Astrocyte of the spinal cord (primary cell): ENCODE measurements at places on chromosomes 12 and 14.

- no peak for DNase-seq
These were observed 117.1 kb upstream of the FRMD6 start for GRCh38 chr14:51534610-51535011.

DNA sequence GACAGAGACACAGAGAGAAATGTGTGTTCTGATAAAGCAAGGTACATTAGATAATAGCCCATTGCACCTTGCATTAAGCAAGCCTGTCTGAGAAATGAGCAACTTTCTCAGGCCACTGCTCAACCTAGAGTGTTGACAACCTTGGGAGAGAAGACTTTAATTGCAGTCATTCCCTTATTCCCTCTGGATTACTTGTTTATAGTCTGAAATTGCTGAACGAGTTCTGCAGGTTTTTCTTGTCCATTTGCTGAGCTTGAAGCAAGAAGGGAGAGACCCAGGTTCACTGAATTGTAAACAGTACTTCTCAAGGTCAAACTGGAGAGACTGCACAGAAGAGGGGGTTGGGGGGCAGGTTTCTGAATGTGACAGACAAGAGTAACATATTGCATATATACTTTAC is 159.4 kb upstream of the PLEKHG7 start:
- no peak for DNase-seq

DNA sequence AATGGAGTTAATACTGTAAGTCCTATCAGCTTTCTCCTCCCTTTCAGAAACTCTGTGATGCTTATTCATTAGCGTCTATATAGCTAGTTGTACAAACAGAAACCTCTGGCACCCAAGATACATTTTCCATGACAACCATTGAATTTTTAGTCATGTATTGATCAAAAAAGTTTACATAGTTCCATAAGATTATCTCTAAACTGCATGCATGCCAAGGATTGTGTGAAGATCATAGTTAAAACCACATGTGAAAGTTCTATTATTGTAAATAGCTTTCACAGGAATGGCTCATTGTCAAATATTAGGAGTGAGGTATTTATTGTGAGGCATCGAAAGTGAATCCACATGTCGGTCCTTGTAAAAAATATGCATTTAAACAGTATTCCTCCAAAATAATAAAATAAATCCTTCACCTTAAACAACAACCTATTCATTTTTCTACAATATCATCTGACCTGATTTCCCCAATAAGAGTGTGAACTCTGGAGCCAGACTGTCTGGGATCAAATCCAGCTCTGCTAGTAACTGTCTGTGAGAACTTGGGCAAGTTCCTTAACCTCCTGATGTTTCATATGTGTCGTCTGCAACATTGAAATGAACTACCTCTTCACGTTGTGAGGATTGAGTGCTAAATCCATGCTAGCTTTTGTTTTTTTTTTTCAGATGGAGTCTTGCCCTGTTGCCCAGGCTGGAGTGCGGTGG is 10.6 kb upstream of the CDKL1 start:
- no peak for DNase-seq

GRCh38 chr14:103372017-103372416 is 13.2 kb upstream of the MARK3 start:
- no peak for DNase-seq

GRCh38 chr14:65027127-65027799 is 40.6 kb downstream of the FNTB start:
- no peak for DNase-seq

DNA sequence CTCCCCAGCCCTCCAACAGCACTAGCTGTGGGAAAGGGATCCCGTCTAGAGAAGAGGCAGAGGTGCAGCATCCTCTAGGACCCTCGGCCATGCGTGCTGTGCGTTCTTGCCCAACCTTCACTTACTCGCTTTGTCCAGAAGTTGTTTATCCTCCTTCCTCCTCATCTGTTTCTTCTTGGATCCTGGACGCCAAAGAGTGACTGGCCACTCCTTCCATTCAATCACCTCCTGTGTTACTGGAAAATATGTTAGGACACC is 140.5 kb downstream of the ZFP36L1 start:
- no peak for DNase-seq

GRCh38 chr12:29429999-29430715 is 49.2 kb upstream of the ERGIC2 start:
- DNase-seq = no peak

DNA sequence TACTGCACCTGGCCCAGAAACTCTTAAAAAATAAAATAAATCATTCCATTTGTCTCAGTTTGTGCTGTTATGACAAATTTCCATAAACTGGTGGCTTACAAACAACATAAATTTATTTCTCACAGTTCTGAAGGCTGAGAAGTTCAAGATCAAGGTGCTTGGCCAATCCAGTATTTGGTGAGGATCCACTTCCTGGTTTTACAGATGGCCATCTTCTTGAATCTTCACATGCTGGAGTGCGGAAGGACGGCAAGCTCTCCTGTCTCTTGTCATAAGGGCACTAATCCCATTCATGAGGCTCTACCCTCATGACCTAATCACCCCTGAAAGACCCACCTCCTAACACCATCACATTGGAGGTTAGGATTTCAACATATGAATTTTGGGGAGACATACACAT is 29.9 kb upstream of the MYBPC1 start:
- no peak for DNase-seq
